ENCODE measurements at places on chromosomes 13 and 19. TPM values are rescaled to one million over a fixed set of nuclear protein-coding genes. Genes with fewer than 3 reads are reported as not detected.

The INTS6 gene
- 43.5 TPM for total RNA-seq

GRCh38 chr19:2426611-2427428 lies 566 bp downstream of the TIMM13 start:
- DNase-seq: no peak

DNA sequence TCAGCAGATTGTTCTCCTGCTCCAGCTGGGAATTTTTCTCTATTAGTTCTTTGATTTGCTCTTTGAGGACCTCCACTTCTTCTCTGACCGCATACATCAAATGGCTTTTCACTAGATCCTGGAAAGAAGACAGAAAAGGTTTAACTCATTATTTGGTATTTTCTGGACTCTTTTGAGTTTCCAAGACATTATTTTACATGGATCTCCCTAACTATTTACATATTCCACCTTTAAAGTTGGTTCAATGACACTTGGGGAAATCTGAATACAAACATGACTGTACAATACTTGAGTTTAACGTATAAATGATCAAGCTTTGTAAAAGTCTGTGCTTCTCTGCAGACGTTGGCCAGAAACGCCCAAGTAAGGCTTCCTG lies 61.1 kb downstream of the SERP2 start:
- DNase-seq: no peak

DNA sequence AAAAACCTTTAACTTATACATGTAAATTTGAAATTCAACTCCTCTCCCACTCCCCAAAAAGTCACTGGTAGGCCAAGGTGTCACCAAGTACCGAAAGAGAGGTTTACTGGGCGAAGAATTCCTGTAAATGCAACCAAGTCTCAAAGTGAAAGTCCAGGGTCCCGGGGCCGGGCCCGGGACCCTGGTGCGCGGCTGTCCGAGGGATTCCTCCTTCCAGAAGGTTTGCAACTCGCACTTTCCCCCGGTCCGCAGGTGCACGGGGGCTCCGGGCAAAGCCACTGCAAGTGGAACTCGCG lies 1.1 kb downstream of the STK24 start:
- no peak for DNase-seq

- no peak for DNase-seq
These were observed 17.1 kb upstream of the ZSCAN4 start for GRCh38 chr19:57651654-57651996.

All from ascending aorta (tissue), 2 donors.